ENCODE measurements at places on chromosomes 7 and 10. TPM values are rescaled to one million over a fixed set of nuclear protein-coding genes. Genes with fewer than 3 reads are reported as not detected.

DNA sequence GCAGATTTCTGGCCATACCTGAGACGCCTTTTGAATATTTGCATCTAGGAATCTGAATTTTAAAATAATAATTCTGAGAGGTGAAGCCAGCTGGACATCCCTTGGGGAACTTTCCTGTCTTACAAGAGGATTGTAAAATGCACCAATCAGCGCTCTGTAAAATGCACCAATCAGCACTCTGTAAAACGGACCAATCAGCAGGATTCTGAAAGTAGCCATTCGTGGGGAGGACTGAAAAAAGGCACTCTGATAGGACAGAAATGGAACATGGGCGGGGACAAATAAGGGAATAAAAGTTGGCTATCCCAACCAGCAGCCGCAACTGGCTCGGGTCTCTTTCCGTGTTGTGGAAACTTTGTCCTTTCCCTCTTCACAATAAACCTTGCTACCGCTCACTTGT, 9.9 kb downstream of the PPIF start:
- no peak for DNase-seq

DNA sequence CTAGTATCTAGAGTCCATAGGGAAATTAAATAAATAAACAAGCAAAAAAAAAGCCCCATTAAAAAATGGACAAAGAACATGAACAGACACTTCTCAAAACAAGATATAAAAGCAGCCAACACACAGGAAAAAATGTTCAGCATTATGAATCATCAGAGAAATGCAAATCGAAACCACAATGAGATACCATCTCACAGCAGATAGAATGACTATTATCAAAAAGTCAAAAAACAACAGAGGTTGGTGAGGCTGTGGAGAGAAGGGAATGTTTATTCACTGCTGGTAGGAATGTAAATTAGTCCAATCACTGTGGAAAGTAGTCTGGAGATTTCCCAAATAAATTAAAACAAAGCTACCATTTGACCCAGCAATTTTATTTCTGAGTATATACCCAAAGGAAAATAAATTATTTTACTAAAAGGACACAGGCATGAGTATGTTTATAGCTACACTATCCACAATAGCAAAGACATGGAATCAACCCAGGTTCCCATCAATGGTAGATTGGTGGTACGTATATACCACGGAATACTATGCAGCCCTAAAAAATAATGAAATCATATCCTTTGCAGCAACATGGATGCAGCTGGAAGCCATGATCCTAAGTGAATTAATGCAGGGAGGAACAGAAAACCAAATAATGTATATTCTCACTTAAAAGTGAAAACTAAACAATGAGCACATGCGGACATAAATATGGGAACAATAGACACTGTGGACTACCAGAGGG, 366.5 kb upstream of the SEMA3C start:
- no peak for DNase-seq

- peak; percentile 32 for DNase-seq
Measured at GRCh38 chr7:149456506-149457421, 4.1 kb downstream of the ZNF777 start.

GRCh38 chr10:5361966-5362365, 2.8 kb upstream of the UCN3 start:
- no peak for DNase-seq

DNA sequence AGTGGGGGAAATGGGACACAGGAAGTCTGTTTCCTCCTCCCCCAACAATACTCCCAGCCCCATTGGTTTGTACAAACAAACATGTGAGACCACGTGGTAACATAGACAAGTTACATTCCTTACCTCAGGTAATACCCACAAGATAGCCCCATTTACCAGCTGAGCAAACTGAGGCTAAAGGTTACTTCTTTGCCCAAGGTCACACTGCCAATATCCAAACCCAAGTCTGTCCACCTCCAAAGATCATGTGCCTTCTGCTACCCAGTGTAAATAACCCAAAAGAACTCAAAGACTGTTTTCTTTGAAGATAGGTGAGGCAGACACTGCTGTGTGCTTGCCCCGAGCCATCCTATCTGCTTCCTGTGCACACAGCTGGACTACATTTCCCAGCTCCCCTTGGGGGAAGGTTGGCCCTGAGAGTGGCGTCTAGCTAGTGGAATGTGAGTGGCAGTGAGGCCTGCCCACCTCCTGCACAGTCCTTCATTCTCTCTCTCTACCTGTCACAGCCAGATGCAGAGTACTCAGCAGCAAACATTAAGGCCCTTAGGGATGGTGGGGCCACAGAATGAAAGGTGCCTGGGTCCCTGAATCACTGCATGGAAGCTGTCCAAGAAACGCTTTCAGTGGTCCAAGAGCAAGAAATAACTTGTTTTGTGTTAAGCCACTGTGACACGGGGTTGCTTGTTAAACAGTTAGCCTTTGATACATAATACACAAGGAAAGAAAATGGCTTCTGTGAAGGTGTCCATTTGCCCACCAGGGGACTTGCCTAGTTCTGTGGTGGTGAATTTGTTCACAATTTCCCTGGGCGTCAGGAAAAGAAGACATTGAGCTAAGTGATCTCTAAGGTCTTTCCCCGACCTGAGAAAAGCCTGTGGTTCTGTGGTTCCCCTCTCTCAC, 257.7 kb upstream of the NFE2L3 start:
- DNase-seq, result no peak

DNA sequence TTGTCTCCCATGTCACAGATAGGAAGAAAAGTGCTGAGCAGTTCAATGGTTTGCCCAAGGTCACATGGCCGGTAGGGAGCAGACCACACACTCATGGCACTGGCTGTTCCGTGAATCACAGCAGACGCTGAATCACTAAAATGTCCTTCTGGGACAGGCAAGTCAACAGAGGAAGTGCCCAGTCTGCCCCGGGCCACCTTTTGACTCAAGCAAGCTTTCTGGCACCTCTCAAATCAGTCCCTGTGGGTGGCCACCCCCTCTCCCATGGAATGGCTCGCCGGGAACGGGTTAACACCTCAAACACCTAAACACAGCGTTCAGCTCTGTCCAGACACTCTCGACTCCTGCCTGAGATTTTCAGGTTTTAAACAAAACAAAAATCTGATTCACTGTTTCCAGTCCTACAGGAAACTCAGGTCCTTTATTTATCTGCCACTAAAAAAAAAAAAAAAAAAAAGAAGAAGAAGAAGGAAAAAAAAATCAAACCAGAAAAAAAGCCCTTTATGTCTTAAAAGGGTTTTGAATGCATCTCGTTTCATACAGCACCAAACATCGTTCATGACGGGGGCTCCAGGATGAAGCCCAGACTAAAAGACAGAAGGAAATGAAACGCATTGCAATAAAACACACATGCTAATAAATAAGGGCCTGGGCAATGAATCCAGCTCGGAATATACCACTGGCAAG, 15.5 kb downstream of the CARD11 start:
- no peak for DNase-seq

- DNase-seq, result no peak
Measured at GRCh38 chr10:19570991-19571390, 245.2 kb upstream of the PLXDC2 start.

- DNase-seq, result peak; percentile 66
Measured at GRCh38 chr10:118958984-118959925, 70.3 kb upstream of the NANOS1 start.

CAMK2B gene
- 7.6 TPM for total RNA-seq

GOLGA7B gene
- 0.41 TPM for total RNA-seq

SYT15B gene
- total RNA-seq, result 0.24 TPM

- no peak for DNase-seq
Measured at GRCh38 chr7:9921326-9921725, 1052.3 kb upstream of the PHF14 start.

GRCh38 chr10:9301554-9301953, 1247.1 kb downstream of the GATA3 start:
- DNase-seq, result no peak

GRCh38 chr10:78624791-78625190, 444.0 kb upstream of the ZMIZ1 start:
- DNase-seq, result no peak

GRCh38 chr10:91495402-91495801, 85.3 kb downstream of the HECTD2 start:
- no peak for DNase-seq

FAM25A gene
- total RNA-seq, result not detected

- no peak for DNase-seq
Measured at GRCh38 chr10:4541292-4541691, 284.7 kb upstream of the AKR1E2 start.

- no peak for DNase-seq
Measured at GRCh38 chr10:117726596-117727295, 184.2 kb downstream of the EMX2 start.
